Naive B cell (primary cell): ENCODE measurements at places on chromosomes 12 and 14.

DNA sequence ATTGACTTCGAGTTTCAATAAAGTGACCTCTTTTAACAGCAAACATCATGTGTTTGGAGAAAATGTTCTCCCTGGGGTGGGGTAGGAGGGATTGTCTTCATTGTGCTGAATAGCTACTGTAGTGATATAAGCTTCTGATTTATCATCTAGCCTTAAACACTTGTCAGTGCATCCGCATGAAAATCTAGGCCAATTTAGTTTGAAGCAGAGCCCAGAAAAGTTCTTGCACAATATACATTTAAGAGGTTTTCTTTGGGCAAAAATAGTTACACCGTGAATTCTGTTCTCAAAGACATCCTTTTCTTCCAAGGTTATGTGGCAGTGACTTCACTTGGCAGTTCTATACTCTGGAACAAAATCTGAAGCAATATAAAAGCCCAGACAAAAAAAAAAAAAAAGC is 136.0 kb upstream of the IFNG-AS1 start:
- no peak for DNase-seq

GRCh38 chr12:115932066-115932465 is 345.4 kb downstream of the MED13L start:
- DNase-seq: no peak

GRCh38 chr14:100526632-100527031 is 60.6 kb downstream of the BEGAIN start:
- DNase-seq: no peak

- no peak for DNase-seq
Observed at GRCh38 chr12:87667378-87667777, 361.8 kb downstream of the C12orf50 start.
